ENCODE measurements at places on chromosomes 13 and 19. TPM values are rescaled to one million over a fixed set of nuclear protein-coding genes. Genes with fewer than 3 reads are reported as not detected.

The PRR20B gene
- total RNA-seq: not detected

The CGB7 gene
- total RNA-seq: not detected

The SLC15A1 gene
- not detected for total RNA-seq

The ZNF471 gene
- 3.6 TPM for total RNA-seq

The ZNF763 gene
- total RNA-seq: 2.8 TPM

The UBE2L5 gene
- total RNA-seq: not detected

The TMEM161A gene
- total RNA-seq: 34.2 TPM

The KLK15 gene
- not detected for total RNA-seq

The FAM216B gene
- total RNA-seq: not detected

The PEAK3 gene
- not detected for total RNA-seq

The ZNF665 gene
- 3.9 TPM for total RNA-seq

The ZNF625 gene
- total RNA-seq: 6.8 TPM

The KRTDAP gene
- total RNA-seq: not detected

The C19orf53 gene
- 167 TPM for total RNA-seq

The ZIC2 gene
- not detected for total RNA-seq

The CCDC8 gene
- total RNA-seq: 32.1 TPM

The LILRB2 gene
- total RNA-seq: not detected

The ZNF845 gene
- 3.8 TPM for total RNA-seq

The MLLT1 gene
- 27.2 TPM for total RNA-seq

The METTL21C gene
- total RNA-seq: not detected

The CACNG7 gene
- 11.3 TPM for total RNA-seq

All from cardiac atrium fibroblast (primary cell).